ENCODE measurements at places on chromosomes 7 and 10.

DNA sequence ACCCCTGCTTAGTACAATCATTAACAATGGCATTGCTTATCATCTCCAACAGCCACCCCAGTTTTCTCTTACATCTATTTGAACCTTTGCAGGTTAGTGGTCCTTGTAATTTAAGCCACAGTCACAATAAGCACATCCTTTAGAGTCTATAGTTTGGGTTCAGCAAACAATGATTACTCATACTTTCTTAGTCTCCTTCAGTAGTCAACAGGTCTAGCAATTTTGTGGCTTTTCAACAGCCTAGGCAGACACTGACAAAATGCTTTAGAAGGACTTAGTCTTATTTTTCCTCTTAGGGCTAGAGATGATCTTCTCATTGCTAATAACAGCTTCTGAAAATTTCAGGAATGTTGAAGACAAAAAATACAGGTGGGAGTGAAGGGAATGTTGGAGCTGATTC is 32.3 kb upstream of the FAM204A start:
- DNase-seq = no peak

- no peak for DNase-seq
These were observed 1.7 kb downstream of the AKR1B1 start for GRCh38 chr7:134457210-134457609.

- DNase-seq = no peak
These were observed 773.9 kb downstream of the LRMDA start for GRCh38 chr10:76205361-76205760.

DNA sequence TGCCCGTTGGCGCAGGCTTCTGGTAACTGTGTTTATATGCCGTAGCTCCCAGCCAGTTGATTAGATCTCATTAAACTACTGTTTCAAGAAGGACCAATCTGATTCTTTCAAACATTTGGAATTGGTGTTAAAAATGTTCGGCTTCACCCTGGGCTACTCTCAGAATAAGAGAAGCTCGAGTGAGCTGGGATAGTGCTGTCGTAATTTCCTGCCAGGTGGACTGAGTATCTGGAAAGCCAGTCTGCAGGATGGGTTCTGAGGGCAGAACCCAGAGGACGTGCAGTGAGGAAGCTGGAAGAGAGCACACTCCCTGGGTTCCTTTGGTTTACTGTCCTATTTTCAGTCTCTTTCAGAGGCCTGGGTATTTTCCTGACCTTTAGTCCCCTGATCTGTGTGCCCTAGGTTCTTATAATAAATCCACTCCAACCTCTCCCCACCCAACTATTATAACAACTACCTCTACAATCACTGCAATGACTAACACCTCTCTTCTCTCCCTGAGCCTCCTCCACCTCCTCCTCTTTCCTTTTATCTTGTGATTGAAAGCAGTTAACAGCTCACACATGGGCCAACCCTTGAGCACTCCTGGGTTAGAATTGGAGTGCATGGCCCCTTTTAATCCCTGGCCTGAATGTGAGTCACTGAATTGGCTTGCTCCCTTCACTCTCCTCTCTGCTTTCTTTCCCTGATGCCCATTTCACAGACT is 63.0 kb downstream of the AOAH start:
- no peak for DNase-seq

DNA sequence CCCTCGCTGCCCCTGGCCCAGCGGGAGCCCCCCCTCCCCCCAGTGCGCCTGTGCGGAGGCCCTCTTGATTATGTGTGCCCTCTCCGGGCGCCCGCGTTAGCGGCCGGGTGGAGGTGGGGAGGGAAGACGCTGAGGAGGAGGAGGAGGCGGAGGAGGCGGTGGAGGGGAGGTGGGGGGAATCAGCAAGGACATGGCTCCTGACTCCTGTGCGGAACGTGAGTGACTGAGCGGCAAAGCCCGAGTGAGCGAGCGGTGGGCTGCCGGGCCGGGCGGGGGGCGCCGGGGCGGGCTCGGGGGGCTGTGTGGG is 201 bp downstream of the MLLT10 start:
- no peak for DNase-seq

GRCh38 chr10:50325449-50326171 is 74.3 kb upstream of the ASAH2 start:
- DNase-seq = peak; percentile 86

DNA sequence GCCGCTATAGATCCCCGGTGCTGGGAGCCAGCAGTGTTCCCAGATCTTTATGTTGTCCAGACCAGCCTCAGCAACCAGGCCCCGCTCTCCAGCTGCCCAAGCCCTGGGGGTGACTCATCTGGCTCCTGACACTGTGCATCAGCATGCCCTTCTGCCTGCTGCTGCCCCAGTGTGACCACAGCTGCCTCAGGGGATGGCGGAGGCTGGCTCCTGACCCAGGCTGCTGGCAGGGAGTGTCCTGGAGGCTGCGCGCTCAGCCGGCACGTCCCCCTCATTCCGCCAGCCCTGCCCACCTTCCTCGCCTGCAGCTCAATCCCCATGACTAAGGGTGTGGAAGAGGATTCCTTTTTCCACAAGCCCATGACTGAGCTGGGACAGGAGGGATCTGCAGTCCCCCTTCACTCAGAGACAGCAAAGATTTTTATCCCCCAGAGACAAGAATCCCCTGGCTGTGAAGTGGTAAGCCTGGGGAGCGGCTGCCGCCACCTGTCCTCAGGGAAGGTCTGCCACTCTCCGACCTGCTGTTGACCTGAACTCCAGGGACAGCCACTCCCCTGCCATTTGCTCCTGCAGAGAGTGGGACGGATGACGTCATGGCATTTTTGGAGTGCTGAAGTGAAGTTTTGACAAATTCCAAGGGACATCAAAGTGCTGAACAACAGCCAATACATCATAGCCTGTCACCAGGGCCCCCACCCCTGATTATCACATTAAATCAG is 182.8 kb upstream of the BMPER start:
- no peak for DNase-seq

GRCh38 chr7:148914208-148914777 is 30.2 kb upstream of the EZH2 start:
- DNase-seq = no peak

DNA sequence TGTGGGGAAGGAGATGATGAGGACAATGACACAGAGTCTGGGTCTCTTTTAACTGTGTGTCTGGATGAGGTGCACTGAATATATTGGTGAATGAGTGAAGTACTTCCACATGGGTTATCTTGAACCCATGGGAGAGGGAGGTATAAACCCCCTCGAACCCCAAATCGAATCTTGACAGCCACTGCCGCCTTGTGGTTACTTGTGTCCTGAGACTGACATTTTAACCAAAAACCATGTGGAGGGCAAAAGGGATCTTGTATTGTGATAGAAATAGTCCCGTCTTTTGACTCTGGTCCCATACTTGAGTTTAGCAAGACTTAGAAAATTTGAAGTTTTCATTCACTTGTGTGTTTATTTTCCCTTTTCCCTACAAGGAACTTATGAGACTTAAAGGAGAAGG is 283.3 kb downstream of the PHTF2 start:
- DNase-seq = no peak

DNA sequence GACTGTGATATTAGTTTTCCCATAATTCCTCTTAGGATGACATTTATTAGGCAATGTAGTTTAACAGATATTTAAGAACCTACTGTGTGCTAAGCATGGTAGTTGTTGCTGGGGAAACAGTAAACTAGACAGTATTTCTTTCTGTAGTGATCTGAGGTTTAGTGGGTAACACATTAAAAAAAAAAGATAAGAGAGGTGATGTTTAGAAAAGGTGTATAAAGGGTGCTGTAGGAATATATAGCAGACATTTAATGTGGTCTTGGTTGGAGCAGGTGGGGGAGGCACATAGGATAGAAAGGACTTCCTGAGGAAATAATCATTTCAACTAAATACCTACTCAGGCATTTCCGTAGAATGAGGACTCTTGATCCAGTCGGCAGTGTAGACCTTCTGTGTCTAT is 11.9 kb downstream of the KIF11 start:
- no peak for DNase-seq

GRCh38 chr7:26792576-26792975 is 71.8 kb downstream of the SKAP2 start:
- no peak for DNase-seq

DNA sequence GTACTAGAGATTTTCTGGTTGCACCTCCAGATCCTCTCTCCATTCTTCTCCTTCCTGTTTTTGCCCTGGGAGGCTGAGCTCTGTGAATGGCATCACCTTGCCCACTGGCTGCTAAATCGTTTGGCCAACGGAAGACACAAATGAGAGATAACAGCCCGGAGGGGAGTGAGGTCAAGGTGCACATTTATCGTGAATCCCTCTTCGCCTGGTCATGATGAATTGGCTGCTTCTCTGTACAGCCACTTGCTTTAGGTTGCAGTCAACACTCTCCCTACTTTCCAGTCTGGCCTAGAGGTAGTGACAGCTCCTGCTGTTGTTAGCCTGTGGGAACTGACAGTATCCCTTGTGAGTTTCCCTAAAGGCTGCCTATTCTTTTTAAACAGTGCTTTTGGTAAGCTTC is 85.4 kb upstream of the CHCHD3 start:
- no peak for DNase-seq

DNA sequence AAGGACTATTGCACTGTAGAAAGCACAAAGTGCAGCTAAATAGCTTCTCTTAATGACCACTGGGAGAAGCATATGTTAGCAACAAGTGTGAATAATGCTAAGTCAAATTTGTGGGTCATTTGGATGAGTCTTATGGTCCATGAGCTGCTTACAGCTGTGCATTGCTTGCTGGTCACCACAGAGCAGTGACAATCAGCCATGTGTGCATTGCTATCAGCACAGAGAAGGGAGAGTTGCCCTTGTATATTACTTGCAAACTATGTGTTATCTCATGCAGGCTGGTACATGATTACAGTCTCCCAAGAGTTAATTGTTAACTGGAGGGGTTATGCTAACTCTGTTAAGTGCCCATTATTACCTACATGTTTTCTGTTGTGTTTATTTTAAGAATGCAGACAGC is 25.7 kb downstream of the MRPS33 start:
- no peak for DNase-seq

DNA sequence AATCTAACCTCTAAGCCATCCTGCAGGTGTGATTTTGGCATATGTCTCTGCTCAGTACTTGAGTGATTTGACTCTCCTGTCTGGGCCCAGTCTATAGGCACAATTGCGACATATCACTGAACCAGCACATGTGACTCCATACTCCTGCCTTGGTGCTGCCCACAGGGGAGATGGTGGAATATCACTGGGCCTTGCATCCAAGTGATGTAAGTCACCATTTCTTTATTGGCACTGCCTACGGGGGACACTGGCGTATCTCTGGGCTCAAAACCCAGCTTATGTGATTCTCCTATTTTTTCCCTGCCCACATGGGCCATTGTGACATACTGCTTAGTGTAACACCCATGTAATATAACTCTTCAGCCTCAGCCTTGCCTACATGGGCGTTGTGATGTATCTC is 48.1 kb upstream of the ZNF680 start:
- no peak for DNase-seq

GRCh38 chr7:77464589-77464988 is 48.4 kb upstream of the GSAP start:
- no peak for DNase-seq

DNA sequence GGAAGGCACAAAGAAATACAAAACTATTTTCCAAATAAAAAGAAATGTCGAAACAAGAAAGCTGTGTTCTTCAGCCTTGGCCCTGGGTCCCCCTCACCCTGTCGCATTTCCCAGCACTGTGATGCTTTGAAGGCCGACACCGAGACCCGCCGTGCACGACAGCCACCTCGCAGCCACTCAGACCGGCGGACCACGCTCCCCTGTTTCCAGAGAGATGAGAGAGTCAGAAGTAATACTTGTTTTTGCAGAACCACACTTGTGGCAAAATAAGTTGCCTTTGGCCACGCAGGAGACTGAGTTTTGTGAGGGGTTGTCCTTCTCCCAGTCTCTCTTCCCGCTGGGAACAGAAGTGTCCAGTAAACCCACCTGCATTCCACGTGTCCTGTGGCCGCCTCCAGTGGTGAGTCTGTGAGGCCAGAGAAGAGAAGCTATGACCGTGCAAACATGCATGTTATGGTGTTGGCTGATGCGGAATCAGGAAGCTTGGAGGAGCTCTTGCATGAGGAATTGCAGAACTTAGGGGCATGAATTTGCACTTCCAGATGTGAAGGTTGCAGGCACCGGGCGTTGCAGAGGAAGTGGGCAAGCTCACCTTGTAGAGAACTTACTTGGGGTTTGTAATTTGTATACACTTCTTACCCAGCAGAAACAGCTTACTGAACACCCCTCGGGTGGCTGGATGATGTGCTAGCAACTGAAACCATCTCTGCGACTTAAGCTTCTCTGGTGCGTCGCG is 194.5 kb downstream of the EBF3 start:
- no peak for DNase-seq

GRCh38 chr10:22222236-22223190 is 4.7 kb upstream of the EBLN1 start:
- DNase-seq = no peak

GRCh38 chr7:155346285-155346684 is 48.6 kb downstream of the INSIG1 start:
- DNase-seq = no peak

DNA sequence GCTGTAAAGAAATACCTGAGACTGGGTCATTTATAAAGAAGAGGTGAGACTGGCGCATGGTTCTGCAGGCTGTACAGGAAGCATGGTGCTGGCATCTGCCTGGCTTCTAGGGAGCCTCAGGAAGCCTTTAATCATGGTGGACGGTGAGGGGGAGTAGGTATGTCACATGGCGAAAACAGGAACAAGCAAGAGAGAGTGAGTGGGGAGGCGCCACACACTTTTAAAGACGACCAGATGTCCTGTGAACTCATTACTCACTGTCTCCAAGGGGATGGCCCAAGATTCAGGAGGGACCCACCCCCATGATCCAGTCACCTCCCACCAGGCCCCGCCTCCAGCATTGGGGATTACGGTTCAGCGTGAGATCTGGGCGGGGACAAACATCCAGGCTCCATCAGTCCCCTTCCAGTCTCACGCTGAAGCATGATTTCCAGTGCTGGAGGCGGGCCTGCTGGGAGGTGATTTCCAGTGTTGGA is 3.2 kb downstream of the ZNF316 start:
- peak; percentile 9 for DNase-seq

DNA sequence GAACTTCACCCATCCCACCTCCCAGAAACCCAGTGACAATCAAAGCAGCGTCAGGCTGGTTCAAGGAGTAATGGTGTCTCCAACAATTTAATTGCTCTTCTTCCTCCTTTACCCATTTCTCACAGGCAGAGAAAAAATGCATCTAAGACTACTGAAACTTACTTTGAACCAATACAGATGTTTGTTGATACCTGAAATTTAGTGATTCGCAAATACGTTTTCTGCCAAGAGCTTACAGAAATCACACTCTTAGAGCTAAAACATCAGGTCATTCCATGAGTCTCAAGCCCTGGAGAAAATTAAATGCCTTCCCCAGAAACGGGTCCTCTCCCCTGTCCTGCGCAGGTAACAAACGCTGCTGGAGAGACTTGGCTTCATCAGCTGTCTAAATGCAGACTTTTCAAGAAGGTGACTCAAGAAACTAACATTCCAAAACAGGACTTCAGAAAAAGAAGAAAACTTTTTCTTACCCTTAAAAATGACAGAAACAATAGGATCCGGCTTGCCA is 443 bp downstream of the MYOF start:
- DNase-seq = peak; percentile 31

DNA sequence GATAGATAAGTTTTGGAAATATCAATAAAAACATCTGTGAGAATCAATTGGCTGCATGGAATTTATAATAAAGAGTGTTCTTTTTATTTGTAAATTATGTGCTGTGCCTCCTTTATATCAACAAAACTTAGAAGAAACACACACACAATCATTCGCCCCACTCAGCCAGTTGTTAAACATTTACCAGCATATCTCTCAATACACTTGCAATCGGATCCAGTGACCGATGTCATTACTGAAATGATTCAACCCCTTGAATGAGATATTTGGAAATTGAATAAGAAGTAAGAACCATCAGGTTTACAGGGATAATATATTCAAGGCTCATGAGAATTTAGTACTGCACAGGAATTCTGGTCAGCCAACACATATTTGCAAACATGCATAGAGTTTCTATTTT is 35.6 kb downstream of the TAF3 start:
- DNase-seq = no peak
